Stimulated activated CD8-positive, alpha-beta memory T cell treated with anti-CD3 and anti-CD28 coated beads, Interleukin-7, amount 100 ng/mL, for 48 hours (primary cell): ENCODE measurements at places on chromosomes 4 and X.

DNA sequence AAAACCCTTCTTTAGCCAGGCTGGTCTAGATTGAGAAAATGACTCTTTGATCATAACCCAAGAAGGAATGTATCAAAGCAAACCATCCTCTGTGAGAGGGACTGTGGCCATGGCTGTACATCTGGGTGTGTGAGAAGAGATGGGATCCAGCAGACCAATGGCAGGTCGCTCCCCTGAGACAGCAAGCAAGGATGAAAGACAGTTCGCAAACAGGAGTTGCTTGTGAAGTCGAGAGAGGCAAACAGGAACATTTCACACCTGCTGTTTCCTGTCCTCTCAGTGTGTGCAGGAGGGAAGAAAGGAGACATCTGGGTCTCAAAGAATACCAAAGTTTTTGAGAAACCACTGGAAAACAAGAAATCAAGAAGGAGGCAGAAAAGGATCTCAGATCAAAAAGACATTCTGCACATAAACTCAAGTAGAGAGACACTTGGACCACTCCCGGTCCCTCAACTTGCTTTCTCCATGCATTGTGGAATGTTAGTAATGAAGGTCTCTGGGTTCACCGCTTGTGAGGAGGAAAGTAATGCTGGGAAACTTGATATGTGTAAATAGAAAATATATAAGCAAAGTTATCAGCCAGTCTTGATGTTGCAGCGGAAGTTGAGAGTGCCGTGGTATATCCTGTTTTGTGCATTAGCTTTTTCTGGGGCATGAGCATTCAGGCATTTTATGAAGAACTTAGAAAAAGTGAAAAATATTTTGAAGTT, 327.5 kb downstream of the BMPR1B start:
- no peak for DNase-seq

DNA sequence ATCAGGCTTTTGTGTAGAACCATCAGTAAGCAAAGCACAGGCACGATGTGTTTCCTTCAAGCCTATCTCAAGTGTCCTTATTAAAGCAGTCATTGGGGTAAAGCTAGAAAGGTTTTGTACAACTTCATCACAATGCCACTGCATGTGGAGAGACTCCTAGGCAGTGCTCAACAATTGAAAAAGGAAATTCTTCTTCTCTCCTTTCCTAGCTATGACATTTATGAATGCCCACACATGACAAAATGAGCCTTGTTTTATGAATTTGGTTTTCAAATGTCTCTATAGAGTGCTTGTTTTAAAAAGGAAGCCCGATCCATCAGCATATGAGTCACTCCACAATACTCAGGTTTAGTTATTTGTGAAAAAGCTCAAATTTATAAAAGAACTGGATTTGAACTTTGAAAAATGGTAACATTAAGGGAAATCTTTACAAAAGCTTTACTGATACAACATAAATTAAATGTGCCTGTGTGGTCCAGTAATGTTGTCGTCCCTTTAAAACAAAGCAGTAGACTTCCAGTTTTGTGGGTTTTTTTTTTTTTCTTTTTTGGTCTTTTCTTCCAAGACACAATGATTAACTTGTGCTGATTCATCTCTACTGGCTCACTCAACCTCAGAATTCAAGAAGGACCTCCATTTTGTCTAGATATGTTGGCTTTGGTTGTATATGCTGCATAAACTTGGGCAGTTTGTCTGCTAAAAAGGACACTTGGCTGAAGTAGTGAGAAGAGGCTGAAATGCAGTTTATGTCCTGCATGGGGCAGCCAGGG, 273.8 kb downstream of the GASK1B start:
- DNase-seq, result no peak

DNA sequence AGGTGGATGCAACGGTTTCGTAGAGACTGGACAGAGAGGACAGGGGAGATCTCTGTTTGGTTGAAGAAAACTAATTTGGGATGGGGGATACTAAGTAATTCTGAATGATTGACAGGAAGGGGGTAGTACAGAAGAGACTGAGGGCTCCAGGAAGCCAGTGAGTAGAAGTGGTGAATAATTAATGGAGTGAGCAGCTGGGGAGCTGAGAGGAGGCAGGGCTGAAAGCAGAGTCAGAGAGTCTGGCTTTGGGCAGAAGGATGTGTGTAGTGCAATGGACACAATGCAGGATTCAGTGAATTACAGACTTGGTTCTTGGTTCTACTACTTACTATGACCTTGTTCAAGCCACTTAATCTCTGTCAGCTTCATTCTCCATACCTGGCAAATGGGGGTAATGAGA, 161.7 kb downstream of the RBMX2 start:
- no peak for DNase-seq

DNA sequence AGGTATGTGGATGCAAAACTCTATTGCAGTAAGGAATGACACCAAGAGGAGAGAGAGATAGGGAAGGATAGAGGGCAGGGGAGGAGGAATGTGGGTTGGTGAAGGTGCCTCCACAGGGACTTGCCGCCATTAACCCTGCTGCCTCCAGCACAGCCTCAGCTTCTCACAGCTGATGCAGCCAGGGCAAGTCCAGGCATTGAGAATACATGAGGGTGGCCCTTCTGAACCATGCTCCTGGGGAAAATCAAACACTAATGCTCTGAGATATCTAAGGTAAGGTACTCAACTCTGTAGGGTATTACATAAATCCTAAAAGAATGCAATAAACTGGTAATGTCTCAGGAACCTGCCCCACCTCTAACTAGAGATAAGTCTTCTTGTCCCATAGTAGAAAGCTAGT, 28.7 kb downstream of the UGT2B7 start:
- DNase-seq, result no peak

- no peak for DNase-seq
Observed at GRCh38 chrX:88789825-88790224, 42.8 kb downstream of the CPXCR1 start.
